ENCODE measurements at places on chromosomes 3 and 15.

- no peak for DNase-seq
Observed at GRCh38 chr15:60910202-60910601, 318.9 kb downstream of the RORA start.

DNA sequence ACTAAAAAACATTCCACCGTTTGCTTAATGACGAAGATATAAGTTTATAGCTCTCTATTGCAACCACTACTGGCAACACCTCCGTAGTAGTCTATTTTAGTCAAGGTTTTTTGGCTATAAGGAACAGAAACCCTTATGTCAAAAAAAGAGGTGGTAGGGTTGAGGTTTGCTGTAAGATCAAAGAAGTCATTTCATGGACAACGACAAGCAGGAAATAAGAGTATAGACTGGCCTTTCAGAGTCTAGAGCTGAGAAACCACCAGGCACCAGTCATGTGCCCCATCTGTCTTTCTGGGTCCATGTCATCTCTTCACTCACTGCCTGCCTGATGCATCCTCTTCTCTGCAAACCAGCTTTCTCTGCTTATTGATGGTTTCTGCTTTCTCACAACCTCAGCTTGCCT is 42.7 kb downstream of the THBS1 start:
- peak; percentile 86 for DNase-seq

DNA sequence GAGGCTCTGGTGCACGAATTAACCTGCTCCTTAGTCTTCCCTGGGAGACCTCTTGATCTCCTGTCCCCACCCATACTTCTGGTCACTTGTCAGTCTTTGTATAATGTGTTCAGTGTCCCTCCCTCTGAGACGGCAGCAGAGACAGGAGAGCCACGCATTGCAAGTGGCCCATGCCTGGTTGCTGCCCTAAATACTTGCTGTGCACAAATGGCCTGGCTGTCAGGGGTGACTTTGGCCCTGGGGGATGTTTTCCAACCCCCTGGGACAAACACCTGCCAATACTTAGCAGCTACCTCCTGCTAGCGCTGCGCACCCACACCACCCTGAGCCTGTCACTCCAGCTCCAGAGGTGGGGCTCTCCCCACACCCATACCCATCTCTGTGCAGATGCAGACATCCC is 17.2 kb downstream of the KLF13 start:
- no peak for DNase-seq

DNA sequence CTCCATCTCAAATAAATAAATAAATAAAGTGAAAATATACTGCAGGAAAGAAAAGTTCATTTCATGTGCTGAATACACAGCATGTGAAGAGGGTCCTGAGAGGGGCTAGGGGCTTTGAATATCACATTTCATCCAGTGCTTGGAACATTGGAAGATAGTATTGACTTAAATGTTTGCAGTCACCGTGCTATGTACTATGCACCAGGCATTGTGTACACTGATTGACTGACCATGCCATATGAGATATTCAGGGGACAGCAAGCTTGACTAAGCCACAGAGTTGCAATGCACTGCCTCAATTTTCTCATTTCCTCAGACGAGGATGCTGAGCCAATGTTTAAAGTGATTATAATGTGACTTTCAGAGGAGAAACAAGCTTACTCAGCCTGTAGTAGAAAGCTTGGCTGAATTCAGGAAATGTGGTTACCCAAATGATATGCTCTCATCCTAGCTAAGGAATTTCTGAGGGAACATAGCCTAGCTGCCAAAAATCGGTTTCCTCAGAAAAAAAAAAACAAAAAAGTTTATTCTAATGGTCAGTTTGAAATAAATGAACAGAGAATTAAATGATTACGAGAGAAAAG is 557.9 kb downstream of the FGF12 start:
- no peak for DNase-seq

- DNase-seq, result no peak
Observed at GRCh38 chr3:52297242-52298148, 9.9 kb downstream of the GLYCTK start.
